Adrenal gland (tissue), 19 donors: ENCODE measurements at places on chromosomes 5 and 9. TPM values are rescaled to one million over a fixed set of nuclear protein-coding genes. Genes with fewer than 3 reads are reported as not detected.
A peak's percentile ranks its signal among the peaks of the same experiment; 100 is the strongest.

The LTC4S gene
- 205 TPM for total RNA-seq

The SREK1IP1 gene
- total RNA-seq = 6.9 TPM

The GOLGA1 gene
- 21.0 TPM for total RNA-seq

The DMRT3 gene
- not detected for total RNA-seq

The IFNA2 gene
- total RNA-seq = not detected

The SLF1 gene
- 4.8 TPM for total RNA-seq

The CDKN2B gene
- total RNA-seq = 2.7 TPM

- H3K36me3 ChIP-seq = no peaks in the 10 kb centered on the region
- peak; percentile 46 for DNase-seq
- H3K4me1 ChIP-seq = peaks cover 29% of the 10 kb centered on the region
- H3K27me3 ChIP-seq = no peaks in the 10 kb centered on the region
- no peak overlapping the region for H3K4me3 ChIP-seq
- H3K27ac ChIP-seq = peak overlapping the region; percentile 59
These were observed 13.4 kb upstream of the TNIP1 start for GRCh38 chr5:151094030-151094851.

- H3K27me3 ChIP-seq = no peaks in the 10 kb centered on the region
- H3K4me3 ChIP-seq = no peak overlapping the region
- DNase-seq = no peak
These were observed 222.0 kb downstream of the EBF1 start for GRCh38 chr5:158877706-158878105.

DNA sequence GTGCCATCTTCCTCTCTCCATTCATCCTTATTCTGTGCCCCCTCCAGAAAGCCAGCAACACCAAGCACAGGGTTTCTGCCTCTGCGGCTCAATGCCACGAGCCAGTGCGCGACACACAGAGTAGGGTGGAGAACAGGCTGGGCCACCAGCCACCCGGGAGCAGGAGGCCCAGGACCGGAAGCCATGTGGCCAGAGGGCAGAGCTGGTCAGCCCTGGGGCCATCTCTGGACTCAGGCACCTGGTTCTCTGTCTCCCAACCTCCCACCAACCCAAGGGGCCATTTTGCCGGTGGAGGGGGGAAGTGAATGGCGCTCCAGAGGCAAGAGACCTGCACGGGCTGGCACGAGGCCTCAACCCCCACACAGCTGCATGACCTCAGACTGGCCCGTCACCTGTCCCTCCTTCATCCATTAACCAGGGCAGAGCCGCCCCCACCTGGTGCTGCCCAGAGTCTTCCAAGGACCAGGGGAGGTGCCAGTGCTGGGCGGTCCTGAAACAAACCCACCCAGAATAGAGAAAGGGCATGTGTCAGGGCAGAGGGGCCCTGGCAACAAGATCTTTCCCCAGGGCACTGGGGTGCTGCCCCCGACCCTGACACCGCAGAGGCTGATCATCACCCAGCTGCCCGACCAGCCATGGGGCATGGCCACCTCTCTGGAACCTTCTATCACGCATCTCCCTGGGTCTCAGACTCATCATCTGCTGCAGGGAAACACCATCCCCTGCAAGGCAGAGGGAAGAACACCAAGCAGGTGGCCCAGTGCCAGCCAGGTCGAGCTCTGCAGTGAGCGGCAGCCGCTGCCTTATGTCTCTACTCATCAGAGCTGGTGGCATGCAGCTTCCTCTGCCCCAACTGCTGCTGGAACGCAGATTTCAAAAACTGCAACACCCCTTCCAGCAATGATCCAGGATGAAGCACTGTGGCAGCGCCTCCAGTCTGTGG, 11.9 kb downstream of the VAV2 start:
- peak; percentile 26 for DNase-seq
- peaks cover 25% of the 10 kb centered on the region for H3K4me1 ChIP-seq
- peak overlapping the region; percentile 78 for H3K27ac ChIP-seq
- H3K4me3 ChIP-seq = no peak overlapping the region
- H3K27me3 ChIP-seq = no peaks in the 10 kb centered on the region

- no peak overlapping the region for H3K27ac ChIP-seq
- no peaks in the 10 kb centered on the region for H3K4me1 ChIP-seq
- H3K4me3 ChIP-seq = no peak overlapping the region
- no peaks in the 10 kb centered on the region for H3K36me3 ChIP-seq
- H3K27me3 ChIP-seq = peaks cover 15% of the 10 kb centered on the region
These were observed 458.5 kb upstream of the KLF4 start for GRCh38 chr9:107948086-107948485.

GRCh38 chr5:33761139-33761538, 130.7 kb downstream of the ADAMTS12 start:
- H3K36me3 ChIP-seq = no peaks in the 10 kb centered on the region
- no peak overlapping the region for H3K4me3 ChIP-seq
- no peaks in the 10 kb centered on the region for H3K4me1 ChIP-seq
- DNase-seq = no peak
- H3K27ac ChIP-seq = no peak overlapping the region

- DNase-seq = no peak
- no peaks in the 10 kb centered on the region for H3K27me3 ChIP-seq
- no peak overlapping the region for H3K27ac ChIP-seq
- H3K36me3 ChIP-seq = no peaks in the 10 kb centered on the region
These were observed 239.6 kb downstream of the KDM4C start for GRCh38 chr9:6997330-6997729.

DNA sequence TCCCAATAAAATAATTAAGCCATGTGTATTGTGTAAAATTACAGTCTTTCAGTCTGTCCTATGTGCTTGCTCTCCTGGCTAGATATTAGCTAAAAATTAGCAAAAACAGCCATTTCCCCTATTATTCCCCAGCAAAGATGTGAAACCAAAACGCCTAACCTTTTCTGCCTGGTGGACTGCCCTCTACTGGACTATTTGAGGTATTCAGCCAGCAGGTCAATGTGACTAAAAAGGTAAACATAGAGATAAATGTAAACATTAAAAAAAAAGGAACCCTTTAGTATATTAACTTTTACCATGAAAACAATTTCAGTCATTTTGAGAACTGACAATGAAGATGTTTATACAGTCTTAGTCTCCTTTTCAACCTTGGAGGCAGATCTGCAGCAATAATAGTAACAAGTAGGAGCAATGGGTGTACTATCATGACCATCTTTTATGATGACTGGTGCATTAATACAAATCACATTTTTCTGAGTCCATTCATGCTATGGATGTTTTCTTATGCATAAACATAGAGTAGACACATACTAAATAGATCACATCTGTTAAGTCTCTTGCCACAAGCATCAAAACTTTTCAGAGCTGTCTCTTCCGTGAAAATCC, 10.1 kb downstream of the ATG12 start:
- no peaks in the 10 kb centered on the region for H3K4me1 ChIP-seq
- H3K4me3 ChIP-seq = no peak overlapping the region
- H3K27me3 ChIP-seq = no peaks in the 10 kb centered on the region

GRCh38 chr9:129102791-129103594, 7.6 kb downstream of the CRAT start:
- no peaks in the 10 kb centered on the region for H3K27me3 ChIP-seq
- no peaks in the 10 kb centered on the region for H3K4me1 ChIP-seq
- no peak overlapping the region for H3K27ac ChIP-seq
- DNase-seq = peak; percentile 58
- H3K4me3 ChIP-seq = no peak overlapping the region

DNA sequence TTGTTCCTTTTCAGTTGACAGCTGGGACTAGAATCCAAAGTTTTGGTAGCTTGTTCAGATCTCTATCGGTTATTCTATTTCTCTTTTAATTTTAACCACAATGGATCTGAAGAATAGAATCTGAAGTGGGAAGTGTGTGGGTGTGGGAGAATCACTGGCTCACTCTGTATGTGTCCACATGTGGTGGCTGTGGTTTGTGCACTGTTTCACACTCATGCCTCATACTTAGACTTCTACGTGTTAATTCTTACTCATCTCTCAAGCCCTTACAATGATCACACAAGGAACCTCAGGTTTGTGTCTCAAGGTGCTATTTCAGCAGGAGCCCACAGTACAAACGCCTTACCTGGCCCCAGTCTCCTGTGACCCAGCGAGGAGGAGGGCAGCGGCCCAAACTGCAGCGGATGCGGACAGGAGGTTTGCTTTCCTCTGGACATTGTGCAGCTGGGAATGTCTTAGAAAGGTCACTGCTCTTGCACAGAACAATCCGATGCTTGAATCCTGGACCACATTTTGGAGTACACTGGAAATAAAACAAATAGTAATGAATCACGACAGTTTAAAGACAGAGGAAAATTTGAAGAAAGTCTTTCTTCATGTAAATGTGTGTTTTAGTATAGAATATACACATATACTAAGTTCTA, 309.1 kb downstream of the ADAMTS6 start:
- no peaks in the 10 kb centered on the region for H3K27me3 ChIP-seq
- H3K27ac ChIP-seq = no peak overlapping the region
- no peak overlapping the region for H3K4me3 ChIP-seq
- DNase-seq = no peak
- no peaks in the 10 kb centered on the region for H3K36me3 ChIP-seq
- H3K4me1 ChIP-seq = no peaks in the 10 kb centered on the region

DNA sequence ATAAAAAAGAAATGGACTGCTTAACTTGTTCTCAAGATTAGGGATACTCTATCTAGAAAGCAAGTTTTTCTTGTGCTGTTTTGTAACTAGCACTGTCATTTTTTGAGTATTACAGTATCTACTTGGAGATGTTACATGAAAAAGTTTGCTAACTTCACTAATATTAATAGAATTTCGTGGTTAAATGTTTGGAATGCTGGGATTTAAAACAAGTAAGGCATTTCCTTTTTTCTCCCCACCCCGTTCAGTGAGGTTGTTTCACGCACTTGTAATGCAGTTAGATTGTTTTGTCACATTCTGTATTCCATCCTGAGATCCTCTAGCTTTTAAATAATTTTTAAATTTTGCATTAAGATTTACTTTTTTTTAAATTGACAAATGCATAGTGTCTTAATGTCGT, 20.0 kb upstream of the TEK start:
- H3K36me3 ChIP-seq = no peaks in the 10 kb centered on the region
- no peak for DNase-seq
- no peak overlapping the region for H3K27ac ChIP-seq
- no peak overlapping the region for H3K4me3 ChIP-seq

GRCh38 chr5:96316017-96316416, 117.0 kb downstream of the PCSK1 start:
- no peak for DNase-seq
- no peak overlapping the region for H3K4me3 ChIP-seq
- H3K27me3 ChIP-seq = no peaks in the 10 kb centered on the region
- no peak overlapping the region for H3K27ac ChIP-seq
- H3K36me3 ChIP-seq = no peaks in the 10 kb centered on the region
- H3K4me1 ChIP-seq = no peaks in the 10 kb centered on the region
